ENCODE measurements at places on chromosomes 1 and 21.
A peak's percentile ranks its signal among the peaks of the same experiment; 100 is the strongest.

GRCh38 chr1:25771221-25772114, 28.5 kb upstream of the SELENON start:
- DNase-seq: no peak

DNA sequence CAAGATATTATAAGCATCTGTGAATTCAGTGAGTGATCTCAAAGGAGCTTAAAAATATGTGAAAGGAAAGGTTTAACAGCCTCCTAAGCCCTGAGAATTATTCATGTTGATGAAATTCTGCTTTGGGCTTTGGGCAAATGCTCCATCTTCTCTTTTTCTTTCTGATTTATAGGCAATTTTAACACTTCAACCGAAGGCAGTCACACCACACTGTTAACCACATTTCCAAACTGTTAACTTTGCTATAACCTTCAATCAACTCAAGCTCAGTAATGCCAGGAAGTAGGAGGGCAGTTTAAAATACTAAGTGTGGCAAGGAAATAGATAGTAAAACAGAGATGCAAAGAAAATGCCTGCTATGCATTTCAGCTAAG, 54.4 kb upstream of the NEK7 start:
- DNase-seq: no peak

GRCh38 chr1:114274621-114275317, 121.1 kb upstream of the SYT6 start:
- no peak for DNase-seq

- DNase-seq: peak; percentile 78
Observed at GRCh38 chr1:243850452-243851256, 611 bp upstream of the AKT3 start.

- DNase-seq: no peak
Observed at GRCh38 chr21:42189860-42190485, 29.0 kb upstream of the ABCG1 start.

- DNase-seq: no peak
Observed at GRCh38 chr1:202589190-202589930, 120.9 kb downstream of the SYT2 start.

GRCh38 chr21:21188513-21189195, 190.4 kb downstream of the NCAM2 start:
- no peak for DNase-seq

- DNase-seq: no peak
Observed at GRCh38 chr21:36915014-36915695, 51.3 kb downstream of the HLCS start.

DNA sequence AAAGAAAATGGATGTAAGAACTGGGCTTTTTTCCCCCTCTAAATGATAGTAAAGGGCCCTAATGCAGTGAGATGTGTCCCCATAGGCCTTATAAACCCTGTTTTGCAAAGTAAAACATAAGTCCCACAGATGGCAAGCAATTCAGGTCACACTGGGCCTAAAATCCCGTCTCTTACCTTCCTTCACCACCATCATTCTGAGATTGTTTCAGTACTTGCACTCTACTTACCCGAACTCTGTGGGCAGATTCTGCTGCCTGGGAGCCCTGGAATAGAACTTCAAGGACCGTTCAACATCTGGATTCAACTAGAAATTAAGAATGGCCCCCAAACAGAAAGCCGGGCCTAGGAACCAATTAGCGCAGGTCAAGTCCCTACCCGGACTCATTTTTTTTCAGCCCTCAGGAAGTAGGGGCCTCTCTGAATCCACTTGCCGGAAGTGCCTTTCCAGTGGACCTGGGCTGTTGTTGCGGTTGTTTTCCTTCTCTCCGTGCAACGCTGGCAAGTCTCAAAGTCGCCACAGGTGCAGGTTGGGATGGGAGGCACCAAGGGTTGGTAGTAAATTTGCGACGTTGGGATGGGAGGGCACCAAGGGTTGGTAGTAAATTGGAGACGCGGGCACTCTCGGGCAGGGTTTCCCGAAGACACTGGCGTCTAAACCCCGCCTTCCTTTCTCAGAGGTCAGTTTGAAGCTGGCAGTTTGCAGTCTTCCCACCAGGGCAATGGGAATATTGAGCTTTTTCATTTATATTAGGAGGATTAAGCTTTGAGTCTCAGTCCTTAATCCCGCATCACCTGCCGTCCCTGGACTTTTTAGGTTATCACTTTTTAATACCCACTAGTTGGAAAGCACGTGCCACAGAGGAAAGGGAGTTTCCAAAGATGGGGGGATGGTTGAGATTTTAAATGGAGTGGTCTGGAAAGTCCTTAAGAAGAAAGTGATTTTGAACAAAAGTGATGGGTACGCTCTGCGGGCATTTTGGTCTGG, at the start of gene TMEM69:
TMEM69 (plus strand) TSS at position 428 of the 987 bp plus-strand sequence. CDS start 2,888 bp downstream, outside the sequence.
- peak; percentile 54 for DNase-seq

DNA sequence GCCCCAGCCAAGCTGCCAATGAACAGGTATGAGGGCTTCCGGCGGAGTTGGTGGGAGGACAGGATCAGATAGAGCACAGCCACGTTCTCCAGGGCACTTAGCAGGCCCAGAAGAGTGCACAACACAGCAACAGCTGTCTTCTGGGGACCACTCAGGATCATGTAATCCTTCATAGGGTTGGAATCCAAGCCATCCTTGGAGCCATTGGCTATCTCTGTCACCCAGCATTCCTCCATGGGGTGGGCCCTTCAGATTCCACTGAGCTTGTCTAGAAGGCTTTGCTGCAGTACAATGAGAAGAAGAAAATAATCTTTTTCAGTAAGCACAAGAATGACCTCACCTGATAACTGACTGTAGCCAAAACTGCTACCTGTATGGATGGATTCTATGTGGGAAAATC, 7.3 kb upstream of the FUCA1 start:
- no peak for DNase-seq

GRCh38 chr1:10910681-10911489, 101.6 kb upstream of the TARDBP start:
- DNase-seq: no peak

- no peak for DNase-seq
Observed at GRCh38 chr1:23792151-23792945, 1.4 kb downstream of the LYPLA2 start.

DNA sequence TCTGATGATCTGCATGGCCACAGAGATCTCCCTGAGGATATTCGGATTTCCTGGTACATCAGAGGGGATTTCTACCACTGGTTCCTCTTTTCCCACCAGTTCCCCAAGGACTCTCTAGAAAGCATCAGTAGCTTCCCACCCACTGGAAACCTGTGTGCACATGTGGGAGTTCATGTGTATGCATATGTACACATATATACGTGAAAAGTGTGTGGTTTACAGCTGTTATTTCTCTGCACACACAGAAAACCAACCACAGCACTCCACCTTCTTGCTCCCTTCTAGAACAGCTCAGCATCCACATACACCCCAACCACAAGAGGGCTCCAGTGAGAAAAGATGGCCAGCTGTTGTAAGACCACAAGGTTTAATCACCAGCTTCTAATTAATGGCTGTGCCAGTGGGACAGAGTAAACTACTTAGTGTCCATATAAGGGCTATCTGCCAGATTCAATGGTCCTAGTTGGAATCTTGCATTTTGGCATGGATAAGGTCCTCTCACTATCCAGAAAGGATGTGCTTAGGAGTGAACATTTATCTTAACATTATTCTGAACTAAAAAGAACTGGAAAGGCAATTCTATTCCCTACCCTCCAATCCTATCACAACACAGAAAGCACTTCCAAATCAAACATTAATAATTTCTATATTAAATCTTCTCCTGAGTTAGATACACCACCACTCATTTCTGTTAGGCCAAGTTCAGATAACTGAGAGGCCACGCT, 24.1 kb downstream of the GPR3 start:
- DNase-seq: no peak

DNA sequence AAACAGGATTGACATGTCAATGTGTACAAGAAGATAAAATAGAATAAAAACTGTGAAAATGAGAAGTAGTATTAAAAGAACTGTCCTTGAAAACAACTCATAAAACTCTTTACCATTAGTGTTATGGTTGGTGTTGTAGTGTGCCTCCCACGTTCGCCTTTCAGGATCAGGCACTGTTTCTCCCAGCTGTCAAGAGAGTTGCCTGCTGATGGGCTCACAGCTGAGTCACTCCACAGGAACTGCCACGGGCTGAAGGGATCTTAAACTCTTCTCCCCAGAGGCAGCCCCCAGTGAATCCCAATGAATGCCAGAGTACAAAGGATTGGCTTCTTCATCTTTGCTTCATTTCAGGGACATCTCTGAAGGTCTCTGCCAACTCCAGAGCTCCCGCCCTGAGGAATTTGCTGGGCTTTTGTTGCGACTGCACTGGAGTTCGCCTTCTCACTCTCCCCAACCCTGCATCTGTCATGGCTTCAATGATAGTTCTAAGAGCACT, 119.6 kb downstream of the ADGRL2 start:
- DNase-seq: no peak

DNA sequence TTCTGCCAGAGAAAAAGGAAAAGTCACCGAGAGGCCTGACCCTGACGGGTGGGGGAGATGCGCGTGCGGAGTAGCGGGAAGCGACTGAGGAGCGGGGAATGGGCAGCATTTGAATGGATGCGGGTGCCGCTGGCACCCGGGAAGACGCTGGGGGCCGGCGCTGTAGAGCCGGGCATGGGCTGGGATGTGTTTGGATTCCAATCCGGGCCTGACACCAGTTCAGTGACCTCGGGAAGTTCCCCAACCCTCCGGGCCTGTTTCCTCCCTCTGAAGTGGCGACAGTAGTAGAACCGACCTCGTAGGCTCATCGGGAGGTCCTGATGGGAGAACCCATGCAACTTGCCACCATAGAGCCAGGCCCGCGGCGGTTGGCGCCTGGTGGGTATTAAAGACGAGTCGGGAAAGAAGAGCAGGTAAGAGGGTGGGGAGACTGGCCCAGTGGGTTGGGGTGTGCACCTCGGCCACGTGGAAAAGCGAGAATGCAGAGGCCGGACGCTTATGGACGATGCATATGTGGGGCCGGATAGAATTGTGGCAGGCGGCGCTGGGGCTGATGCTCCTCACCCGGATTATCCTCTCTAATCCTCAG, 642 bp upstream of the SLC16A1 start:
- DNase-seq: no peak

DNA sequence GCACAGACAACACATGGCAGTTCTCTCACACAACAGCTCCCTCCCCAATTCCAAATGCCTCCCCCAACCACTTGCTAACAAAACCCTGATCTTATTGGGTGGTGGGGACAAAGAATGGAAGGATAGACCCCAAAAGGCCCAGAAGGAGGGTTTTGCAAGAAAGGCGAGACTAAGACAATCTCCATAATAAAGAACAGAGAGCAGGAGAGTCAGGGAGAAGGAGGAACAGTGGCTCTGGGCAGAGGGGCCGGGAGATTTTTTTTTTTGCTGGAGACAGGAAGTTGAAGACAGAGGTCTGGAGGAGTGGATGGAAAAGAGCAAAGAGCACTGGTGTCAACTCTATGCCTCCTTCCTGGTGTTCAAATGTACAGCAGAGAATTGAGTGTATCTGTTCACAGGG, 6.5 kb upstream of the C1QA start:
- DNase-seq: no peak

GRCh38 chr1:201350884-201351283, 26.6 kb downstream of the TNNT2 start:
- DNase-seq: no peak

- DNase-seq: no peak
Observed at GRCh38 chr21:37842163-37842919, 73.9 kb downstream of the KCNJ6 start.

DNA sequence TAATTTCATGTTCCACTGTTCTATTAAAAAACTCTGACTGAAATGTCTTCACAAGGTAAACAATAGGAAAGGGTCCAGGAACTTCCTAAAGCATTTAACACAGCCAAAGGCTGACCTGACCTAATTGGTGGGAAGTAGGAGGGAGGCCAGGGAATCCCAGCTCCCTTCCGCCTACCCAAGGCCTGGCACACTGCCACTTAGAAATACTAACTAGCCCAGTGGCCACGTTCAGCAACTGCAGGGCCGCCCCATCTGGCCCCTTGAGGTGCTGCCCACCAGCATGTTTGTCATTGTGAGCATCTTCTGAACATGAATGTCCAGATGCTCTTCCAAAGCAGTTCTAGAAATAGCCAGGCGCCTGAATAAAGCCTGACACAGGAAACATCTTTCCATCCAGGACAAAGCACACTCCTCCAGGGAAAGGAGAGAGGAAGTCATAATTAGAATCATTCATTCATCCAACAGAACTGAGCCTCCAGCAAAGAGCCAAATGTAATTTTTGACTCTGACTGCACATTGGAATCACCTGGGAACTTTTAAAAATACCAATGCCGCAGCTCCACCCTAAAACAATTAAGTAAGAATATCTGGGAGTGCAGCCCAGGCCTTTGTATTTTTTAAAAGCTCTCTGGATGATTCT, 44.6 kb upstream of the BCL9 start:
- DNase-seq: no peak

GRCh38 chr1:191065346-191065745, 587.7 kb upstream of the BRINP3 start:
- no peak for DNase-seq

DNA sequence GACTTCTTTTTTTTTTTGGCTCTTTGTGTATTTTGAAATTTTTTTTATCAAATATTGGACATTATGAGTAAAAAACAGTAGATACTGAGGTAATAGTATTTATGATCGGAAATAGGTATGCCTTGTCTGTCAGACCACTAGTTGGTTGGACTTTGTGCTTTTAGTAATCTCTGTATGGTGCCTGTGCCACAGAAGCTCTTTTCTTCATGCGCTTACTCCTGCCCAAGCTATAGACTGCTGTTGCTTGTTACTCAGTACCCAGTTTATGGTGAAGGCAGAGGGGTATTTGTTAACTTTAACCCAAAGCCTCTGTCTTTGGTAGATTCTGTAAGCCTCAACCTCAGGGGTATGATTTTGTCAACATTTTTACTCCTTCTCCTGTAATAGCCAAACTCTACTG, 8.6 kb downstream of the SLC30A7 start:
- DNase-seq: no peak

- no peak for DNase-seq
Observed at GRCh38 chr21:32338209-32338921, 39.7 kb downstream of the MRAP start.

DNA sequence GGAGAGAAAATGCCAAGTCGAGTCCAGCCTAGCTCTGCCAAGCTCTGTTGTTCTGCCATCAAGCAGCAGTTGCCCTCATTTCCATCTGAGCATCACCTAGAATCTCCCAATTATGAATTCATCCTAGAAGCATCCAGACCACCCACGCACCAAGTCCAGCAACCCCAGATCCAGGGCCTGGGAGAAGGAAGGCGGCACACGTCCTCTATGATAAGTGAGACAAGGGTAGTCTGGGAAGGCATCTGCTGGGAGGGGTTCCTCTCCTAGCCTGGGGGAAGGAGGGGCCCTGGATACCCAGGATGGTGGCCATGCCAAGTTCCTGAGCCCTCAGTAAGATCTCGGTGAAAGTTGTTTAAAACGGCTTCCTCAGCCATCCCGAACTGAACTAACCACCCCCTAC, 70.7 kb downstream of the VWA5B1 start:
- DNase-seq: no peak

DNA sequence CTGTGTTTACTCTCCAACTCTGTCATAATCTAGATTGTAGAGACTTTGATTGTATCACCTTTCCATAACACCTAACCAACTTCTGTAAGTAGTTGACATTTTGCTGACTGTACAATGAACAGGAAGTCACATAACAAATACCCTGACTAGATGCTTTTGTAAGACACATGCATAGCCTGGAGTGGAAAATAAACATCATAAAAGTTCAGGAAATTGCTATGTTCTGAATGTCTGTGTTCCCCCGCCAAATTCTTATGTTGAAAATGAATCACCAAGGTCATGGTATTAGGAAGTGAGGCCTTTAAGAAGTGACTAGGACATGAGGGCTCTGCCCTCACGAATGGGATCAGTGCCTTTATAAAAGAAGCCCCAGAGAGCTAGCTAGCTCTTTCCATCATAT, 40.4 kb upstream of the ZSWIM5 start:
- no peak for DNase-seq

- DNase-seq: no peak
Observed at GRCh38 chr1:222920169-222920568, 105.3 kb downstream of the DISP1 start.

GRCh38 chr21:34706337-34706736, 37.5 kb downstream of the CLIC6 start:
- DNase-seq: no peak
